Activated CD4-positive, CD25-positive, alpha-beta regulatory T cell (primary cell): ENCODE measurements at places on chromosomes 6 and 20.
A peak's percentile ranks its signal among the peaks of the same experiment; 100 is the strongest.

- DNase-seq: no peak
Observed at GRCh38 chr20:5058873-5059272, 57.6 kb upstream of the SLC23A2 start.

DNA sequence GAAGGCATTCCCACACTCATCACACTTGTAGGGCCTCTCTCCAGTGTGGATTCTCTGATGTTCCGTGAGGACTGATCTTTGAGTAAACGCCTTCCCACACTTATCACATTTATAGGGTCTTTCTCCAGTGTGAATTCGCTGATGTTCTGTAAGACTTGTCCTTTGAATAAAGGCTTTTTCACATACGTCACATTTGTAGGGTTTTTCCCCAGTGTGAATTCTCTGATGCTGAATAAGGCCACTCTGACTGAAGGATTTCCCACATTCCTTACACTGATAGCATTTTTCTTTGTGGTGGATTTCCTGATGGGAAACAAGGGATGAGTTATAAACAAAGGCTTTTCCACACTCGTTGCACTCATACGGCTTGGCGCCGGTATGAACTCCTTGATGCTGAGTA, 8.9 kb downstream of the ZSCAN12 start:
- DNase-seq: no peak

DNA sequence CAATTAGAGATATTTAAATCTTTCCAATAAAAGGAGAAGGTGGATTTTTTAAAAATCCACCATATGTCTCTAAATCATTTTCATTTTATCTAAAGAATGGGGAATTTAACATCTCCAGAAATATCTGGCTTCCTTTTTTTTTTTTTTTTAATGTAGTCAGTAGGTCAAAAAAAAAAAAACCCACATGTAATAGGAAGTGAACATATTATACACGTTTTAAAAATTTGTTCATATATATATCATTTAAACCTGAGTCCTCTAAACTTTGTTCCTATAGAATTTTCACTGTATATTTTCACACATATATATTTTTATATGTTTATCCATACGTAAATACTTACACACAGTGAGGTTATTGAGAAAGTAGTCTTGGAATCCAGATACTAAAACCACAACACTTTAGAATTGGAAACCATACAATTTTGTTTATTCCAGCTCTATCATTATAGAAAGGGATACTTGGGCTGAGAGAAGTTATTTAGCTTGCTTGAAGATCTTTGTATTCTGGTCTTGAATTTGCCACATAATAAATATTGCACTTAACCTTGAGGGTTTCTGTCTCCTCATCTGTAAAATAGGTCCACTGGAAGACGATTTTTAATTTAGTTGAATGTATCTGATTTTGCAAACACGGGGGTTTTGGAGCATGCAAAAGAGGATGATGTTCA, 62.1 kb upstream of the ZNF217 start:
- DNase-seq: no peak

DNA sequence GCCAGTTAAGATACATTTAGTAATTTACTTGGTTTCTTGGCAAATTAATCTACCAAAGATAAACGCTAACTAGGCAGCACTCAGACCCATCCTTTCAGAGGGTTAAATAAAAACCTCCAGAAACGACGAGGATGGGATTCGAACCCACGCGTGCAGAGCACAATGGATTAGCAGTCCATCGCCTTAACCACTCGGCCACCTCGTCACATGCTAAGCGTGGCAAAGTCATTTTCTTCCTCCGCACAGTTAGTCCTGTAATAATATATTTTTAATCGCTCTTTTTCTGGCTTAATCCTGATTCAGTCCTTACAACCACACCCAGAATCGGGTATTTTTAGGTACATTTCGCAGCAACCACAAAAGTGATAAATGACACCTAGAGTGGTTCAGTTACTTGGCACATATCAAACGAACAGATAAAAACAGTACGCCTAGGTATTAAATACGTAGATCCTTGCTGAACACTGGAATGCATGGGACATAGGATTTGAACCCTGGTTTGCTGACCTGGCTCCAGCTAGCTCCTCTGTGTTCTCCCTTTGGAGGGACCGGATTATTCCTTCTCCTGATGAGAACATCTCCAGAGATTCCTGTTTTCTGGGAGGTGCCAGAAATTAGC, 71.6 kb downstream of the GPX5 start:
- DNase-seq: peak; percentile 7

GRCh38 chr6:142693441-142693840, 251.5 kb downstream of the HIVEP2 start:
- DNase-seq: no peak

DNA sequence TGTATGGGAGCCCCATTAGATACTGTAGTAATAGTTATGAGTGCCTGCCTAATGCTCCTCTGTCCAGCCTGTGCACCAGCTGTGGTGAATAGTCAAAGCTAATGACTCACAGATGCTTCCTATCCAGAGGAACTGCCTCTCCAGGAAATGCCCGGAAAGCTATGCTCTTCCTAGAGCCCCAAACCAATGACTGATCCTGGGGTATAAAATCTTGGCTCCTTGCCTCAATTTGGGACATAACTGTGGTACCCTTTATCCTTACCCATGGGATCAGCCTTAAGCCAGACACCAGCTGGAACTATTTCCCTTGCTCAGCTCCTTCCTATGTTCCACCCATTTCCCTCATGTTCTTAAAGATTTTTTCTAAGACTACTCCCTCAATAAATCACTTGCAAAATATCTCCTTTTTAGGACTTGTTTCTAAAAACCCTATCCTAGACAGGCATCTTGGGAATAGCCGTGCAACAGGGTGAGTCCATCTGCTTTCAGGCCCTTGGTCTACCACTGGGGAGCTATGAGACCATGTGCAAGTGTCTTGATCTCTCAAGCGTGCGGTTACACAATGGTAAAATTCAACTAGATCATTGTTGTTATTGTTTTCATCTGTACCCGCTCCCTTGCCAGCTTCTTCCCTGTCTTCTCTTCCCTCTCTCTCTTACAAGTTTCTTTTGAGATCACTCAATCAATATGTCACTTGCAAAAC, 283.7 kb downstream of the BTBD3 start:
- DNase-seq: no peak

GRCh38 chr6:44203955-44204354, 12.8 kb upstream of the MYMX start:
- DNase-seq: no peak

DNA sequence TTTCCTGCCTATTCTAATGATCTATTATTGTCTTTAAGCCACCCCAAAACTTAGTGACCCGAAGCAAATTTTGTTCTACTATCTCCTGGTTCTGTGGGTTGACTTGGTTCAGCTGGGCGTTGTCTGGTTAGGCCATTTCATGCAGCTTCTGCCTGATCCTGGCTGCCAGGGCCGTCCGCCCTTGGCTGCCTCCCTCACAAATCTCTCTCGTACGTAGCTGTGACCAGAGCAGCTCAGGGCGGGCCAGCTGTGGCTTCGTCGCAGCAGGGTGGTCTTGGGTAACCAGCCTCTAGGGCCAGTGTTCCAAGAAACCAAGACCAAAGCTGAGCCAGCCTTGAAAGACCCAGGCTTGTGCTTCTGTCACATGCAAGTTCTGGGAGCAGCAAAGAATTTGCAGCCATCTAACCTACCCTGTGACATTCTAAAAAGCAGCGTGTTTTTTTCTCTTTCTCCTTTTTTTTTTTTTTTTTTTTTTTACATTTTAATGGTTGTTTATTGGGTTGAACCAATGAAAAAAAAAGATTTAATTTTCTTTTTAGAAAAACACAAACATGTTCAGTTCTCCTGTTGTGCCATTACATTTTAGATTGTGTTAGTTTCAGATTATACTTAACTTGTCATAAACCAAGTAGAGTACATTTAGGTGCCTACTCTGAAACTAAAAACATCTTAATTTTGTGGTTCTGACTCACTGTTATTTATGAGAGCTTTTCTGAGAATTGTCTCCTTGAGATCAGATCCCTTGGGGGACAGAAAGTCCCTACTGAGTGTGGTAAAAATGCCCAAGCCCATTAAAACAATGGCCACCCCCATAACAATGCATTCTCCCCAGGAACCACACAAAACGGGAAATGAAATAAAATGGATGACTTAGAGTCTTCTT, 83.9 kb downstream of the ZDHHC14 start:
- no peak for DNase-seq

GRCh38 chr6:124056407-124057334, 253.0 kb downstream of the NKAIN2 start:
- DNase-seq: no peak

- DNase-seq: no peak
Observed at GRCh38 chr6:12007887-12008286, 4.2 kb upstream of the HIVEP1 start.

- no peak for DNase-seq
Observed at GRCh38 chr6:56450376-56450775, 192.3 kb downstream of the DST start.

DNA sequence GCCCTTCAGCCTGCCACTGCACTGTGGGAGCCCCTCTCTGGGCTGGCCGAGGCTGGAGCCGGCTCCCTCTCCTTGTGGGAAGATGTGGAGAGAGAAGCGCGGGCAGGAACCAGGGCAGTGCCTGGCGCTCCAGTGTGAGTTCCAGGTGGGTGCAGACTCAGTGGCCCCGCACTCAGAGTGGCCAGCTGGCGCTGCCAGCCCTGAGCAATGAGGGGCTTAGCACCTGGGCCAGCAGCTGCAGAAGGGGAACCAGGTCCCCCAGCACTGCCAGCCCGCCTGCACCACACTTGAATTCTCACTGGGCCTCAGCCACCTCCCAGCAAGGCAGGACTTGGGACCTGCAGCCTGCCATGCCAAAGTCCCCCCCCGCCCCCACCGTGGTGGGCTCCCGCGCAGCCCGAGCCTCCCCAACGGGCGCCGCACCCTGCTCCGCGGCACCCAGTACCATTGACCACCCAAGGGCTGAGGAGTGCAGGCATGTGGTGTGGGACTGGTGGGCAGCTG, 205.9 kb downstream of the CLVS2 start:
- no peak for DNase-seq

DNA sequence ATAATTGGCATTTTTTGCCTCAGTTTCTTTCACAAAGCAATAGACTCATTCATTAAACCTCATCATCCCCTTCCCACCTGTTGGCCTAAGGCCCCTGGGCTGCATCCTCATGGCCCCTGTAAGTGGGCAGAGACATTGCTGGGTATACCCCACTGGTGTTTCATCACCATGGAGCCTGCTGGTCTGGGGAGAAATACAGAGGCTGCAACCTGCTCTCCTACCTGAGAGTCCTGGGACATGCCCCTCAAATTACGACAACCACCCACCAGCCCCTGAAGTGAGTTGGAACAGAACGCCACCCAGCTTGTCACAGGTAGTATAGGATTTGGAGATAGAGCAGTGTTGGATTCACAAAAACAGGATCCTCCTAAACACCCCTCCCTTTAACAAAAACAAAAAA, 190.8 kb downstream of the ANKRD60 start:
- no peak for DNase-seq

DNA sequence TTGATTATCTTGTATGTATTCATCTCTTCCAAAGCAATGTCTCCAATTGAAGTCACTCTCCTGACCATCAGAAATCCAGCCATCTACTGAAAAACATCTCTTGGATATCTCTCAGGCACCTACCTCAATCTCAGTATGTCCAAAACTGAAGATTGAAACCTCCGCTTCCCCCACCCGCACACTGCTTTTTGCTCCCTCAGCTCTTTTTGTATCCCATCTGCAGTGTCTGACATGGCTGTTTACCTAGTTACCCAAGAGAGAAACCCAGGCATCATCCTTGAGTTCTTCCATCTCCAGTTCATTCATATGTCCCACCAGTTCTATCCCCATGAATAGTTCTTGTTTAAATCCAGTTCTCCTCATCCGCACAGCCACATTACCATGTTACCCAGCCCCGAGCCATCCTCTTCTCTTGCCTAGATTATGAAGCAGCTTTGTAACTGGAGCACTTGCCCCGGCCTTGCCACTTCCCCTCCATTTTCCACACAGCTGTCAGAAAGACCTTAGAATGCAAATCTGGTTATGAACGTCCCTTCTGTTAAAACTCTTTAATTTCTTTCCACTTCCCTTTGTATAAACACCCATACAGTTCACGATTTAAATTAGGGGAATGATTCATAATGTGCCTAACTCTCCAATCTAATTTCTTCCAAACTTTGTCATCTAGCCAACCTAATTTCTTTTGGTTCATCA, 40.5 kb upstream of the GCLC start:
- DNase-seq: no peak

- DNase-seq: no peak
Observed at GRCh38 chr6:491233-491632, 99.7 kb downstream of the IRF4 start.

- DNase-seq: no peak
Observed at GRCh38 chr6:17431581-17431980, 38.2 kb downstream of the CAP2 start.

DNA sequence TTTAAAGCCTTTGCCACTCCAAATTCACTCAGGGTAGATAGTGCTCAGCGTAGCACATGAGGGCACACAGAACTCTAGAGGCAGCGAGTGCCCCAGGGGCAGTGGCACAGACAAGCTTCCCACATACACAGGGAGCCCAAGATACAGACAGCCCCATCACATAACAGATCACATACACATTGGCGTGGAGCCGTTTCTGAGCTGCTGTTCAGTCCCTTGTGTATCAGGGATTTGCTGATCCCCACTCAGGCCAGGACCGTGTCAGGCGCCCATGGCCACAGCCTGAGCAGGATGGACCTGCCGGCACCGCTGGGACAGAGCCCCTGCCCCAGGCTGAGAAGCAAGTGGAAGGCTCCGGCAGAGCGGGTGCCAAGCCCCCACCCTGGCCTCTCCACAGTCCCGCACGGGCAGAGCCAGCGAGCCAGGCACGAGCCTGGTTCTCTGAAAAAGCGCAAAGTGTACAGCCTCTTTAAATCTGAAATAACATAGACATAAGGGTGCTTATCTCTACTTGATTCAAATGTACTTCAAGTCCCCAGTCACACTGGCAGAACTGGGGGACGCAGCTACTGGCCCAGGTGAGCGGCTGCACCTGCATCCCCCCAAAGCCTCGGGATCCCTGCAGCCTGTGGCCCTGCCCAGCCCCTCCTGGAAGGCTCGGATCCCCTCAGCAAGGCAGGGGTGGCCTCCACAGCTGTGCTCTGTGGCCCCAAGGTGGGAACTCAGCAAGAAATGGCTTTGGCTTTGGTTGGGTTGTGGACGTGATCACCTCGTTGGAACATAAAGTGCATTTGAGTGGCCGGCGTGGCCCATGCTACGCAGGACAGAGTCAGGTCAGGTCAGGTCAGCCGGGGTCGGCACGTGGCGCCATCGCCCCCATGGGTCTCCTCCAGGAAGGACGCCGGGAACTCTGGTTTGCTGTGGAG, 231.3 kb downstream of the ERMARD start:
- no peak for DNase-seq

- no peak for DNase-seq
Observed at GRCh38 chr6:38213251-38213658, 393.7 kb downstream of the ZFAND3 start.

DNA sequence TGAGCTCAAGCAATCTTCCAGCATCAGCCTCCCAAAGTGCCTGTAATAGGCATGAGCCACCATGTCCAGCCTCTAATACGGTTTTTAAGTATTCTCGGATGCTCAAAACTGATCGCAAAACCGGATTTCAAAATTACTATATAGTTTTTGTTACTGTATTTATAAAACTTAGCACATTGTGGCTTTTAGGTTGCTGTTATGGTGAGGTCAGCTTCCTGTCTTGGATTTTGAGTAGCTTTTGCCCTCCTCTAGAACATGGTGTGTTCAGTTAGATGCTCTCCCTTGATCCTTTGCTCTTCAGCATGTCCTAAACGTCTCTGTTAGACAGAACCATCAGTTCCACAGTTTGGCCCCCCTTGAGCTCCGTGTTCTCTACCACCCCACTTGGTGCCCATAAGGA, 96.2 kb downstream of the RPP40 start:
- DNase-seq: no peak
